ENCODE measurements at places on chromosomes 1 and 21.

GRCh38 chr1:208419746-208420420, 175.7 kb upstream of the PLXNA2 start:
- DNase-seq: no peak

GRCh38 chr1:46136711-46137110, 4.3 kb upstream of the PIK3R3 start:
- DNase-seq: no peak

DNA sequence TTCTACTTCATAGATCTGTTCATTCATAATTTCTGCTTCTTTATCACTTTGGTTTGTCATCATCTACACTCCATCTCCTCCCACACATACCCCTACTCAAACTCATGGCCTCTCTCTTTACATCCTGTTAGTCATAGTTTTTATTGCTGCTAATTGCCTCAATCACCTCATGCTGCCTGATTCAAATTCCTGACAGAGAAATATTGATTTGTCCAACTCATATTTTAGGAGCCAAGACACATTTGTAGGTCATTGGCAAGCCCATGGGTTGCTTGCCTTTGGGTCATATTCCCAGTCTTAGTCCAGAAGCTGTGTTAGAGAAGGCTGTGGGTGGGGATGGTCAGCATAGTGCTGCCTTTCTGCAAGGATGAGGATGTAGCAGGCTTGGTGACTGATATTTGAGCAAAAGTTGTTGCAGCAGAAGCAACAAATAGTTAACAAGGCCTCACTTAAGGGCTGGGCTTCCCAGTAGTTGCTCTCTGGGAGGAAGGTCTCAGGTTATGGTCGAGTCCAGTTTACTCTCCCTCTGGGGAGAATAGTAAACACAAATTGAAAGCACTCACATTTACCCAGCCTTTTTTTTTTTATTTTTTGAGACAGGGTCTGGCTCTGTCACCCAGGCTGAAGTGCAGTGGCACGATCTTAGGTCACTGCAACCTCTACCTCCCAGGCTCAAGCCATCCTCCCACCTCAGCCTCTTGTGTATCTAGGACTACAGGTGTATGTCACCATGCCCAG, 22.4 kb upstream of the EPS15 start:
- DNase-seq: no peak

DNA sequence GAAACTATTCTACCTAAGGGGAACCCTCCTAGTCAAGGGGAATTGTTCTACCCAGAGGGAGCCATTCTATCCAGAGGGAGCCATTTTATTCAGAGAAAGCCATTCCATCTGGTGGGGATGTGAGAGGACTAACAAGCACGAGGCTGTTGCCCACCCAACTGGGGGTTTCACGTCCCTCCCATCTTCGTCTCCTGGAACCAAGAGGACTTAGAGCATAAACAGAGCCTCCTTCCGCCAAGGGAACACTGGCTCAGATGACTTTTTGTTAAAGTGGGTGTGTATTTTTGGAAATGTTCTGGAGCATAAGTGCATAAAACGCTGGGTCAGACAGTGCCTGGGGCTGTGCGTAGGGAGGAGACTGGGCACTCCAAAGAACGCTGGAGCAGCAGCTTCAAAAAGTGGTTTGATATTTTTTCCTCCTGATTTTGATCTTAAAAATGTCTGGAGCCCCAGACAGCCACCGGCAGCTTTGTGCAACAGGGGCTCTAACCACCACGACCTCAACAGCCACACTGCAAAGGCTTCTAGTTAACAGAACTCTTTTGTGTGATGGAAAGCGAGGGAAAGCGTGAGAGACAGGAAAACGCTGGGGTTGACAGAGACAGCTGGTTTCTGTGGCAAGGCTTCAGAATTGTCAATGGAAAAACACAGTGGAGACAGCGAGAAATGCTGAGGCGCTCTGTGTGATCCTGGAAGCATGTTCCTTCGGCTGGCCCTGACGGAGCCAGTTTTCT, 363.6 kb upstream of the CAMK1G start:
- DNase-seq: no peak

GRCh38 chr1:78370779-78371482, 119.8 kb upstream of the PTGFR start:
- no peak for DNase-seq

DNA sequence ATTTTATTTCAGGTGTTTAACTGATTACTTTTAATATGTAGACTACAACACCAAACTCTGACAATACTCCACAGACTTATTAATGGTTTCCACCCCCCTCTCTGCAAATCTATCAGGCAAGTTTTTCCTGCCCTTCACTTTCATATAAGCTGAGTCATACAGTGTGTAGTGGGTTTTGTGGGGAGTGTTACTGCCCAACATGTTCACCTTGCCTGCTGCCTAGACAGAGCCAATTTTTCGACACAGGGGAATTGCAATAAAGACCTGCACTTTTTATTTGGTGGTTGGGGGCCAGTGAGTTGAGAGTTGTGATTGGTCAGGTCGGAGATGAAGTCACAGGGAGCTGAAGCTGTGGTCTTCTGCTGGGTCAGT, 119.7 kb downstream of the PPIAL4G start:
- DNase-seq: no peak

GRCh38 chr1:102566182-102566581, 542.1 kb downstream of the COL11A1 start:
- no peak for DNase-seq

- DNase-seq: no peak
Observed at GRCh38 chr1:7954683-7955082, 6.8 kb upstream of the PARK7 start.

GRCh38 chr1:108963052-108963686, at the start of gene CLCC1:
Gene CLCC1 (minus strand): TSS chr1:108963484. CDS start chr1:108950437, 13,047 bp downstream.
- DNase-seq: peak; percentile 60

GRCh38 chr1:224998185-224998584, 68.7 kb downstream of the DNAH14 start:
- DNase-seq: no peak

DNA sequence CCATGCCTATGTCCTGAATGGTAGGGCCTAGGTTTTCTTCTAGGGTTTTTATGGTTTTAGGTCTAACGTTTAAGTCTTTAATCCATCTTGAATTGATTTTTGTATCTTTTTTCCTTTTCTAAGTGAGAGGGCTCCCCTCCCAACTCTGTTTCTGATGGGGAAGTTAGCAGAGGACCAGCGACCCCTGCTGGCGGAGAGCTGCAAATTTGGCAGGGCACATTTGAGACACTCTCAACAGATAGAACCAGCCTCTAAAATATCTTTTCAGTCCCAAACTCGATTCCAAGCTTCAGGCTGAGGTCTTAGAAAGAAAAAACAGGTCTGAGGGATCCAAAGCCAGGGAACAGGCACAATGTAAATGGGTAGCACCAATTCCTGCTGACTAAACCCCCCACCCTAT, 32.5 kb downstream of the LRRC3 start:
- DNase-seq: no peak

GRCh38 chr1:205077158-205077933, 6.9 kb downstream of the TMEM81 start:
- DNase-seq: no peak

GRCh38 chr1:66678146-66678545, 74.1 kb upstream of the DYNLT5 start:
- no peak for DNase-seq

- no peak for DNase-seq
Observed at GRCh38 chr1:205446828-205447227, 9.0 kb downstream of the BLACAT1 start.

- no peak for DNase-seq
Observed at GRCh38 chr1:21385022-21385421, 54.9 kb upstream of the NBPF3 start.

GRCh38 chr1:228469413-228470162, 17.6 kb upstream of the RNF187 start:
- DNase-seq: no peak

DNA sequence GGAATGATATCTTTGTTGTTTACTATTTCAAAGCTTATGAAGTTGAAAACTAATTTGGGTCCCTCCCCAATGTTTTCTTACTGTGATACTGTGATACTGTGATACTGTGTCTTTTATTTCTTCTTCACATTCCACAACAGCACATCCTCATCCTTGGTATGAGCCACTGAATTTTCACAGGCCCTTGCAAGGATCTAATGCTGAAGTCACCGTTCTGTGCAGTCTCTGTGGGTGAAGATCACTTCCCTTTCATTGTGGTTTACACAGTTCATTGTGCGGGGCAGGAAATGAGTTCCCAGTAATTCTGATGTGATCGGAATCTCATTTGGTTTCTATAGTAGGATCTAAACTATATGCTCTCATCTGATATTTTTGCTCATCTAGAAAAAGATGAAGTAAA, 32.1 kb upstream of the PAXBP1 start:
- DNase-seq: no peak

DNA sequence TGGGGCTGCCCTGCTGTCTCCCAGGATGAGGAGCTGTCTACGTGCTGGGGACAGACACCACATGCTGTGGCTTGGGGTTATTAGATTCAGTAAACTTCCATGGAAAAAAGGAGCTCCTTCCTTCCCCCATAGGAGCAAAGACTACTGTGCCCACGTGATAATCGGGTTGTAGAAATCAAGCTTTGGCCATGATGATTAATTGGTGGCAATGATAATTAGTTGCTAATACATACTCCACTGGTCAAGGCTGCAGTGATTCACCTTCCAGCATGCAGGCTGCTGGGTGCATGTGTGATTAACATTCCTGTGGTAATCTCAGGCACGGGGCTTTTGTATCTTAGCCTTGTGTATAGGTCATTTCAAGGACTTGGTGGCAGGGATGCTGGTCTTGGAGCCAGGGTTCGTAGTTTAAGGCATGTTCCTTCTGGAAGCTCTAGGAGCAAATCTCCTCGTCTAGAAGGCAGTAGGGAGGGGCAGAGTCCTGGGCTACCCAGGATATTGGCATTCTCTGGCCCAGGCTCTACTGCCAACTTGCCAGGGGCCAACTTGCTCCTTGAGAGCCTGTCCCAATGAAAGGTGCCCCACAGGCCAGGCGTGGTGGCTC, 41.4 kb downstream of the TMCO4 start:
- DNase-seq: no peak

DNA sequence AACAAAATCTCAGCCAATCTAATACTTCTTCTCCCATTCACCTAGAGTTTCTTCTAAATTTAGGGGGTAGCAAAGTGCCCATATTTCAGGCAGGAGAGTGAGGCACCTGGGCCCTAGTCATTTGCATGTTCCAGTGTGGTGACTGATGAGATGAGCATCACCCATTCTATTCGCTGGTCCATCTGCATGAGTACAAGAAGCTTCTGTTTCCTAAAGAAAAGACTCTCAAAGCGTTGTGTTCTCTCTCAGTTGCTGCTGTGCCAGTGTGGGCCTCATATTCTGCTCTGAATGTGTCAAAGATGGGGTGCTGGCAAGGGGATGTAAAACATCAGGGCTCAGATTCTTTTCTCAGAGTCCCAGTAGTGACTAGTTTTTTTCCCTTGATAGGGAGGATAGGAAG, 16.1 kb upstream of the DPYD start:
- DNase-seq: no peak

- DNase-seq: no peak
Observed at GRCh38 chr1:202835548-202836072, 24.9 kb downstream of the PCAT6 start.

- no peak for DNase-seq
Observed at GRCh38 chr1:224770336-224770693, 154.2 kb downstream of the CNIH3 start.

- no peak for DNase-seq
Observed at GRCh38 chr21:43306911-43307676, 119.8 kb downstream of the SIK1 start.

GRCh38 chr1:81679942-81680341, 120.8 kb upstream of the ADGRL2 start:
- DNase-seq: no peak

DNA sequence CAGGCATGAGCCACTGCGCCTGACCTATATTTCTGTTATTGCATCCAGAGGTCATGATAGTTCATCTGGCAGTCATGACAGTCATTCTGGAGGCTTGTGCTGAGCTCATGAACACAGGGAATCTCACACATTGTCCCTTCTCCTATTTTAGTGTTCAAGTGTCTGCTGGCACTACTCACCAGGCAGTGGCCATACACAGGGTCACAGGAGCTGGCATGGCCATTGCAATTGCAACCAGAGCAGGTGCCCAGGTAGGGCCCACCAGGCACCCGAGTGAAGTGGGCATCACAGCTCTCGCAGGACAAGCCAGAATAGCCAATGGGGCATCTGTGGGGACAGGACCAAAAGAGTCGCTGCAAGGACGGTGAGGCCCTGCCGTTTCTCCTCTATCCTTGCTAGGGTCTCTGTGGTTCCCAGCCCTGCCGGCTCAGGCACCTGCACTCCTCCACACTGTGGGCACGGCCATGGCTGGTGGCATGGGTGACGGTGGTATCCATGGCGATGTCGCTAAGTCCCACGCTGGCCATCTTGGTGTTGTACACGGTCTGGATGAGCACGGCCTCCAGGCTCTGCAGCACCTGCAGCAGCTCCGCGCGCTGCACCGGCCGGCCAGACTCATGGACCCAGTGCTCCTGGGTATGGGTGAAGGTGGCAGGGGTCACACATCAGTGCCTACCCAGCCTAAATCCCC, 57.0 kb downstream of the HSPG2 start:
- DNase-seq: no peak

GRCh38 chr1:226722901-226723656, 16.0 kb downstream of the ITPKB start:
- DNase-seq: no peak

GRCh38 chr1:87333692-87334347, 5.1 kb downstream of the LMO4 start:
- no peak for DNase-seq

- DNase-seq: no peak
Observed at GRCh38 chr1:6489383-6489765, 2.1 kb downstream of the PLEKHG5 start.

DNA sequence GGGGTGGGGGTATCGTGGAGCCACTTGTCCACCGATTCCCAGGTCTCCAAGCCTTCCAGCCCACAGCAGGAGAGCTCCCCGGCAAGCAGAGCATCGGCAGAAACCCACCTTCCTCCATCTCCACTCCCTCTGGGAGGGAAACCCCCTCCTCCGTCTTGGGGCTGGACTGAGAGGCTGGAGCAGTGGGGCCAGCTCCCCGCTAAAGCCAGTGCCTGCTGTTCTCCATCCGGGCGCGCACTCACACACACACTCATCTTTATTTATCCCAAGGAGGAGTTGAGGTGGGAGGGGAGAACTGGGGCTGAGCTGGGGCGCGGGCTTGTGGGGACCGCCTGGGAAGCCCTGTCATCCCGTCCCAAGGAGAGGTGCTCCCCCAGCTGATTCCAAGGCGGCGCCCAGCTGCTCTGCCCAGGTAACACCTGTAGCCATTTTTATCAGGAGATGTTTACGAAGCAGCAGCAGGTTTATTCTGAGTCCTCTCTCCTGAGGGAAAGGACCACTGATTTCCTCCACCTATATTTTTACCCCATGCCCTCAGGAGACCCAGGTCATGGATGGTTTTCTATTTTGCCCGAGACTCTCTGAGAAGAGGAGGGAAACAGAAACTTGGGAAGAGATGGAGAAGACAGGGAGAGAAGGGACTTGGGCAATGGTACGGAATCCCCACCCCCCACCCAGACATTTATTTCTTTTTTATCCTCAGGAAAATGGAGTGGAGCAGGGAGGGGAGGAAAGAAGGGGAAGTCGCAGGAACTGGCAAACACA, 2.1 kb downstream of the KCNN3 start:
- DNase-seq: no peak

GRCh38 chr1:109691759-109692158, 4.1 kb downstream of the GSTM1 start:
- DNase-seq: no peak

All from NCI-H2029 treated with DMSO at 0.1 percent for 48 hours (cell line).